ENCODE measurements at places on chromosomes 6 and 20.

DNA sequence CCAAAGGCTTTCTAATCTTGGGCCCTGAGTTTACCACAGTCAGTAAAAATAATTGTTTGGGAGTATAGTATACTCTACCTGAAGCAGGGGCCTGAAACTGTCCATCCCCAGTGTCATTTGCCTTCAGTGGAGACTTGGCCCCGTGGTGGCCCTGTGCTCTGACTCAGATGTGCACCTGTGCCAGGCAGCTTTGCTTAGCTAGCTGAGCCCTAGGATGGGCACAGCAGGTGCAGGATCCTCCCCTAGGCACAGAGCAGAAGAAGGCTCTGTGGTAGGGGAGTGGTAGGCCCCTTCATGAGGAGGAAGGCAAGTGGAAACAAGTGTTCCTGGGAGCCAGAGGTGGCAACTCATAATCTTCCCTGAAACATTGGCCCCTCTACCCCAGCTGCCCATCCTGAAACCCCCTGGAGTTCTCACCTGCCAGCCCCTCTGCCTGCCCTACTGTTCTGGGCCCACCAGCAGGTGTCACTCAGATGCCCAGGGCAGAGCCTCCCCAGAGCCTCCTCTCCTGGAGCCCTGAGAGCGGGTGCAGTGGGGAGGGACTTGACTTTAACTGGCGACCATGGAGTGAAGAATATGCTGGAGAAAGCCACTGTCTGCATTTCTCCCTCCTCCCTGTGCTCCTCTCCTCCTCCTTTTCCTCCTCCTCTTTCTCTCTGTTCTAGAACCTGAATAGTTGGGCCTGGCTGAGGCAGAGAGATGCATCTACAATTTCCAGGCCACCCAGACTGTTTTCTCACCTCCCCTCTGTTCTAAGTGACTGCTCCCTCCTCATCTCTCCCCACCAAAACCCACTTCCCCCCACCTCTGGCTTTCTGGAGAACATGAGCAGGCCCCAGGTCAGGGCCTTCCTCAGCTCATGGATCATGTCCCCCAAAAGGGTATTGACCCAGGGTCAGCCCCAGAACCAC lies 2.9 kb downstream of the CPNE5 start:
- no peak for DNase-seq

DNA sequence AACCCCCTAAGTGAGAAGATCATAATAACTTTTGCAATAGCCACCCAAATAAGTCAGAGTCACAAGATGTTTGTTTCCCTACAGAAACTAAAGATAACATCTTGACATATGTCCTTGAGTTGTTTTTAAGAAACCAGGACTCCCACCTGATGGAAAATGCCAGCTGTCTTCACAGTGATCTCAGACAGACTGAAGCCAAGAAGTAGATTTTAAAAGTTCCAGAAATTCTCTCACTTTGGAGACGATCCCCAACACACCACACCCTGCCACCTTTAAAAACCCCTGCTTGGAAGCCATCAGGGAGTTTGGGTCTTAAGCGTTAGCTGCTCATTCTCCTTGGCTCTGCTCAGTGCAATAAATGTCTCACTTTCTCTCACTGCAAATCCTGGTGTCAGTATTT lies 63.0 kb downstream of the GPR6 start:
- no peak for DNase-seq

DNA sequence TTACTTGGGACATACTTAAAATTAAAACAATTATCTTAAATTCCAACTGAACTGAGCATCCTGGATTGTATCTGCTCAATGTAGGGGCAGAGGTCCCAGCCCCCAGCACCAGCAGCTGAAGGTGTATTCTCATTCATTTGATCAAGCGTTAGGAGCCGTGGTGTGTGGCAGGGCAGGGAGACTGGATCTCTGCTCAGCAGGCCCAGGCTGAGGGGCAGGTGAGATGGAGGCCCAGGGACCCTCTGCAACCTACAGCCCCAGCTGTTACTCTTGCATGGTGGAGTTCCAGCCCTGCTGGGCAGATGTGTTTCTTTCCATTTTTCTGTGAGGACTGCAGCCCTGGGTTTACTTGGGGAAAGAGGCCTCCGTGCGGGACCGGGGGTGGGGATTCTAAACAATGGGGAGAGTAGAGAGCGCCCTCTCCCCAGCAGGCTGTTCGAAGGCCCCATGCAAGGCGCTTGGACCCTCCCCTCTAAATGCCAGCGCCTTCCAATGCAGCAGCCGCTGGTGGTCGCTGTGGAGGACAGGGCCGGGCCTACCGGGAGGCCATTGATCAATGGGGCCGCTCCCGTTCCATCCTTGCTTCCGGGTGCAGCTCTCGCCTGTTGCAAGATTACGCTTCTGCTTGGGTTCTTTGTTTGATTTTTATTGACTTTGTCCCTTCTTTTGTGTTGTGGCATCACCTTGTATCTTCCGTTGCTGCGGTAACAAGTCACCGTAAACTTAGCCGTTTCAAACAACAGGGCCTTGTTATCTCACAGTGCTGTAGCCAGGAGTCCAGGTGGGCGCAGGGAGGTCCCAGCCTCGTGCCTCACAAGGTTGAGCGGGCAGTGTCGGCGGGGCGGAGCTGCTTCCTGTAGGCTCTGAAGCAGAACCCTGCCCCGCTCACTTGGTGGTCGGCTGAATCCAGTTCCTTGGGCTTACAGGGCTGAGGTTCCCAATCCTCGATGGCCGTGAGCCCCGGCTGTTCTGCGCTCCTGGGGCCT lies 134.8 kb upstream of the PHACTR3 start:
- DNase-seq, result no peak

- DNase-seq, result peak; percentile 10
These were observed 127.5 kb downstream of the PKHD1 start for GRCh38 chr6:51959744-51960383.

DNA sequence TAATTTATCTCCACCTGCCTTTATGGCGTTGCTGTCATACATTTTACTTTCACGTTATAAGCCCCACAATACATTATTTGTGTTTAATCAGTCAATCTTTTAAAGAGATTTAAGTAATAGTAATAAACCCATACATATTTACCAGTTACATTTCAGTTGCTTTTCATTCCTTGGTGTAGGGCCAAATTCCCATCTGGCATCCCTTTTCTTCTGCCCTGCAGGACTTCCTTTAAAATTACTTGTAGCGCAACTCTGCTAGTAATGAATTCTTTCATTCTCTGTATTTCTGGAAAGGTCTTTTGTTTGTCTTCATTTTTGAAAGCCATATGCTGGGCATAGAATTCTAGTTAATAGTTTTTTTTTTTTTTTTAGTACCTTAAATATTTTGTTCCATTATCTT lies 24.9 kb downstream of the ZNF334 start:
- DNase-seq, result no peak

- no peak for DNase-seq
These were observed 32.5 kb upstream of the NKAIN2 start for GRCh38 chr6:123771126-123771525.

- no peak for DNase-seq
These were observed 47.9 kb upstream of the RNF8 start for GRCh38 chr6:37305841-37306425.

DNA sequence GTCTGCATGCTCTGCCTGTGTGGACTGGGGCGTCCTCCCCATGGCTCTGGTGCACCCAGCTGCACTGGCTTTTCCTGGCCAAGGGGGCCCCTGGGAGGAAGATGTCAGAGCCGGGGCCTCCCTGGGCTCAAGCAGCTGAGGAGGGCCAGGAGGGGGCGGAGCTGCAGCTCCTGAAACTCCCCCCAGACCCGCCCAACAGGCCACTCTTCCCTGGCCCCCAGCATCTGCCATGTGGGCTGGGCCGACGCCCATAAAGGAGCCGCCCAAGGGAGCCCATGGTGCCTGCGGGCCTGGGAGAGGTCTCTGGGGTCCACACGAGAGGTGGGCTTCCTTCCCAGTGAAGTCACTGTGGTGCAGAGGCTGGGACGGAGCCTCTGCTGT lies 4.0 kb downstream of the RBBP8NL start:
- DNase-seq, result no peak

- DNase-seq, result no peak
These were observed 32.5 kb downstream of the SPDEF start for GRCh38 chr6:34523441-34524206.

DNA sequence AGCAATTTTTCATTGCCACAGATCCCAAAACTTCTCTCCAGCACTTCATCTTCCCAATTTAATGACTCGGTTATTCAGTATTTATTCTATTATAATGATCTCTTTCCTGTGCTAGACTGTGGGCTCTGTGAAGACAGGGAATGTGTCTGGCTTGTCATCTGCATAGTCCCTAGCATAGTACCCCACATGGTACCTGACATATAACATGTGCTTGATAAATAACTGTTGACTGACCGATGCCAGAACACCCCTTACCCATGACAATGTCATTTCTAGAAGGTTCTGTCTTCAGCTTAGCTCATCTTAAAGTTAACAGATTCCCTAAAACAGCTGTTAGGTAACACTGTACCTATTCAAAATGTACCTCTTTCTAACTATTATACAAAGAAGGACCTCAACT lies 3.6 kb downstream of the PXMP4 start:
- DNase-seq, result no peak

- no peak for DNase-seq
These were observed 71.9 kb upstream of the SULF2 start for GRCh38 chr20:47857187-47857568.

- DNase-seq, result no peak
These were observed 17.5 kb upstream of the MYCT1 start for GRCh38 chr6:152680151-152680550.

DNA sequence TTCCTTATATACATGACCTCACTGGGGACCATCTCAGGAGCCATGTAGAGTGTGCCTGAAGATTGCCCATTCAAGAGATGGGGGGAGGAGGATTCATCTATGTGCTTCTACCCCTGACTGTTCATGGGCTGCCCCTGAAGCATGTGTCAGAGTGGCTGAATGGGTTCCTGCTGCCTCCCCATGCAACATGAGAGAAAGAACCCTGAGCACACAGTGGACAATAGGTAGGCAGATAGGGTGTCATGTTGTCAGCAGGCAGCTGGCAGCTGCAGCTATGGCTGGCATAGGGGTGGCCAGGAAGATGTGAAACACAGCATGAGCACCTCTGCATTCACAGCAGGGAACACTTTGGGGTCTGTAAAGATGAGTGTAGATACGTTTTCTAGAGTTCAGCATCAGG lies 208.4 kb upstream of the CNR1 start:
- no peak for DNase-seq

GRCh38 chr6:68756454-68757375 lies 121.6 kb downstream of the ADGRB3 start:
- DNase-seq, result no peak

DNA sequence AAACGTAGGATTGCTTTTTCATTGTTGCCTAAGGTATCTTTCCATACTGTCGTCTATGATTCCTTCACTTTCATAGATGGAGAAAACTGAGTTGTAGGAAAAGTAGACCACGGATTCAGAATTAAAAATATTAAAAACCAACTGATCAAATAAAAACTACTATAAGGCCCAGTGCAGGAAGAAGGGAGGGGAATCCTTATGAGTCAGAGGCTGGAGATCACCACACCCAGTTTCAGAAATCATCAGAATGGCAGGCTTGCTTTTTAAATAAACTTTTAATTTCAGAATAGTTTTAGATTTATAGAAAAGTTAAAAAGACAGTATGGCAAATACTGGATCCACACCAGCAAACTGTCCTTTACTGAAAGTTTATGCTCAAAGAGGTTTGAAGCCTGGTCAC lies 32.0 kb upstream of the POPDC3 start:
- no peak for DNase-seq

DNA sequence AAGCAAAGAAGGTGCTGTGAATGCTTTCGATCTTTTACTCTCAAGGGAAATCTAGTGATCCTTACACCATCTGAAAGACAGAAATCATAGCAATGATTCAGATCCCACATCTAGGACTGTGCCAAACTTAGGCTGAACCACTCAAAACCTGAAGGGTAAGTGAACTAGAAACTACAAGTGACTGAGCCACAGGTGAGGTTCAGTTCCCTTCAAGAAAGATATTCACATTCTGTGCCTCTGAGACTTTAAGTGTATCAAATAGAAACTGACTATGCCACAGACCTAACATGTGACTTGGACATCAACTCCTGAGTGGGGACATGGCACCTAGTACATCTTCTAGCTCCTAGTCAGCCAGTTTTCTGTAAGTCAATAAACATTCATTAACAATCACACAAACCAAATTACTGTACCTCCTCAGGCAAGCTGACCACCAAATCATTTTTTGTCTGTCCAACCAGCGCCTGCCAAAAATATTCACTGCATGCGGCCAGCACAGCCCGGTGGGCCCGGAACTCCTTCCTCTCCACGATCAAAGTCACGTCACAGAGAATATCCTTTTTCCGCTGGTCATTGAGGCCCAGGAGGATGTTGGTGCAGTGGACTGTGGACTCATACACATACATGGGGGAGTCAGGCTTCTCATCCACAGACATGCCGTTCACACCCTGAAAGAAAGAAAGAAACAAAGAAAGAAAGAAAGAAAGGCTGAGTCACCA lies 114.1 kb downstream of the GJA10 start:
- no peak for DNase-seq

- DNase-seq, result no peak
These were observed 1.9 kb upstream of the TPD52L2 start for GRCh38 chr20:63863021-63863797.

- no peak for DNase-seq
These were observed 738.1 kb downstream of the HDGFL1 start for GRCh38 chr6:23307516-23307915.

GRCh38 chr20:48959899-48960550 lies 38.5 kb downstream of the ARFGEF2 start:
- no peak for DNase-seq

DNA sequence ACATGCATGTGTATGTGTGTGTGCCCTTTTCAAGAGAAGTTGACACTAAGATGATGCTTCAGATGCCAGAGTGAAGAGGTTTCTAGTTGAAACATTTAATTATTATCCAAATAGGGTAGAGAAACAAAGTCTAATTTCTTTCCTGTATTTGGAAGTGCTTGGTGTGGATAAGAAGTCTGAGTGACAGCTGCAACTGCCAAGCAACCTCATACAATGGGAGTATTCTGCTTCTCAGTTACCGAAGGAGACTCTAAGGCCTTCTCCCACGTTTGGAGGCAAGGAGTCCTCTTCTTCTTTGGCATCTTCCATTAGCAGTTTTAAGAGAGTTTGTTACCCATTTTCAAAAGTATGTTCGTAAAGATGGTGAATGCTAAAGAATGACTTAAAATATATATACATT lies 82.4 kb downstream of the HDGFL1 start:
- DNase-seq, result no peak

DNA sequence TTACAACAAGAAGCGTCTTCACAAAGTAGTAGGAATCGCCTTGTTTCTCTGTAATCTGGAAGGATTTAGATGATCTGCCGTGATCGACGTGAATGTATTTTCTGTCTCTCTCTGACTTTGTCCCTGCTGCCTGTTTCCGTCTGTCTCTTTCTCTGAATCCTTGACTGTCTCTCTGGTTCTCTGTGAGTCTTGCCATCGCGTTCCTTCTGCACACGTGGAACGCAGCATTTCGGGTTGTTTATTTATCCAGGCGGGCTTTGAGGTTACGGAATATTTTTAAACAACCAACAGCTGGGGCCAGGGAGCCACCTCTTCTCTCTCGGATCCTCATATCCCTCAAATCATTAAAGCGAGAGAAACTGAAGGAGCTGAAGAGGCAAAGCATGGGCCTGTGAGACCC lies 215.9 kb downstream of the ZDHHC14 start:
- DNase-seq, result no peak

DNA sequence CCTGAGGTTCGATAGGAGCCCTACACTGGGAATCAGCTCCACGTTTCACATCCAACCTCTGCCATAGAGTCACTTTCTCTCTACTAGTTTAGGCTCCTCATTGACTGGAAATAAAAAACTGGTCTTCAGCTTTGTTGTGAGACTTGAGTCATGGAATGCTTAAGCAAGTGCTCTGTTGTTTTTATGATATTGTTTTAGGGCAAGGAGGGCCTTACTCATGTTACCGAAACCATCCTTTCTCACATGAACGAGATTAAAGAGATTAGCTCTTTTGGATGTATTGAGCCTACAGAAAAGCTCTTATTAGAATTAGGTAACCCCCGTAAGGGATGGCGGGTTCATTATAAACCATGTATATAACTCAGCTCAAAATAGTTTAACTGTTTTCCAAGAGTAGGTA lies 6.9 kb upstream of the MOCS1 start:
- DNase-seq, result no peak

Measured in stimulated activated CD4-positive, alpha-beta T cell treated with anti-CD3 and anti-CD28 coated beads, Interleukin-4, amount 100 ng/mL, for 1 hour (primary cell).